ENCODE measurements at places on chromosomes 6 and 20.

DNA sequence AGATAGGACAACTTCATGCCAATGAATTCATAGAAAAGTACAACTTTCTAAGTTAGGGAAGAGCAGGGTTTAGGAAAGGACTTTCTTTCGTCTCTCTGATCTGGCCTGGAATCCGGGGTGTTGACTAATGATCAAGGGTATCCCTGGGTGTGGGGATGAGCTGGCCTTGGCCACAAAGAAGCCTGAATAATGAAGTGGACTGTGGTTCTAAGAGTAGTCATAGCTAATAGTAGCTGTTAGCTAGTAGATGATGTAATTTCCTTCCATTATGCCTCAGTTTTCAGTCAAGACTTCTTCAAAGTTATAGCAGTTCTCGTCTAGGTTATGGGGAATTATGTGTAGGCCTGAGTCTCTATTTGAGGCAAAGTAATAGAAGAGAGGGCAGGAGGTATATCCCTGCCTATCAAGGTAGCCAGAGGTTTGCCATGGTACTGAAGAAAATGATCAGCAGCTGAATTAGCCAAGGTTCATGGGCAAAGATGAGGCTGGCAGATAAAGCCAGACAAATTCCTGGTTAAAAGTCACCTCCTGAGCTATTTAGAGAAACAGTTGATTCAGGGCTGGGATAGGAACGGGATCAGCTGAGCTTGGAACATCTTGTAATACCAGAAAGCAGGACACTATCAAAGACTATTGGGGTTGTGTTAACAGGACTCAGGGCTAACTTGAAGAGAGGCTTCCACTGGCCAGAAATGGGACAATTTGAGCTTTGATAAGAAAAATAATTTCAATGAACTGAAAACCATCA lies 18.7 kb upstream of the TRPC4AP start:
- DNase-seq: no peak

DNA sequence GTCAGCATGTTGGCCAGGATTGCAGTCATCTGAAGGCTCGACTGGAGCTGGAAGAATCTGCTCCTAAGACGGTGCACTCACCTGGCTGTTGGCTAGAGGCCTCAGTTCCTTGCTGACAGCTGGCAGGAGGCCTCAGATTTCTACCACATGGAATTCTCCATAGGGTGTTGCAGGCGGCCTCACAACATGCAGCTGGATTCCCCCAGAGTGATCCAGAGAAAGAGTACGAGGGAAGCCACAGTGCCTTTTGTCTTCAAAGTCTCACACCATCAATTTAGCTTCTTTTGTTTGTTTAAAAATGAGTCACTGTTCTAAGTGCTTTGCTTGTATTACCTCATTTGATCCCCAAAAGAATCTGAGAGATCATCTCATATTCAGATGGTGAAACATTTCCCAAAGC lies 65.5 kb upstream of the FYN start:
- no peak for DNase-seq

DNA sequence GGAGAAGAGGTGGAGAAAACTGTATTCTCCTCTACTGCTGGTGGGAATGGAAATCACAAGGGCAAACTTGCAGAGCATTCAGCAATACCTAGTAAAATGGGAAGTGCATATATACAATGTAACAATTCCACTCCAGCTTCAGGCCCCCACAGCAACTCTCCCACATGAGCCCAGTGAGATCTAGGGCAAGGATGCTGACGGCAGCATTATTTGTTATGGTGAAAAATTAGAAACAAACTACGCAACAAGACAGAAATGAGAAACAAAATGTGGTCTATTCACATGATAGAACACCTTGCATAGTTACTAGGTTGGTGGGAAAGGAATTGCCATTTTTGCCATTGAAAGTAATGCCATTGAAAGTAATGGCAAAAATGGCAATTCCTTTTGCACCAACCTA lies 98.9 kb upstream of the SRSF6 start:
- no peak for DNase-seq

GRCh38 chr6:161166176-161166575 lies 107.7 kb downstream of the AGPAT4 start:
- no peak for DNase-seq

GRCh38 chr6:84119277-84119676 lies 85.7 kb downstream of the MRAP2 start:
- no peak for DNase-seq

GRCh38 chr6:31750411-31751022 lies 10.7 kb downstream of the MSH5 start:
- no peak for DNase-seq

- DNase-seq: no peak
Measured at GRCh38 chr6:151850479-151851003, 43.1 kb downstream of the ESR1 start.

- DNase-seq: no peak
Measured at GRCh38 chr6:114897536-114897935, 554.7 kb upstream of the HS3ST5 start.

GRCh38 chr6:161393839-161394364 lies 120.0 kb upstream of the AGPAT4 start:
- peak; percentile 61 for DNase-seq

GRCh38 chr20:59825944-59826759 lies 107.3 kb downstream of the SYCP2 start:
- no peak for DNase-seq

- no peak for DNase-seq
Measured at GRCh38 chr6:26613201-26613600, 16.4 kb downstream of the ABT1 start.

- DNase-seq: no peak
Measured at GRCh38 chr6:170053966-170054661, 236.8 kb downstream of the DLL1 start.

GRCh38 chr6:20719980-20720379 lies 185.7 kb downstream of the CDKAL1 start:
- no peak for DNase-seq

- DNase-seq: no peak
Measured at GRCh38 chr20:44447827-44448419, 27.8 kb upstream of the TTPAL start.

DNA sequence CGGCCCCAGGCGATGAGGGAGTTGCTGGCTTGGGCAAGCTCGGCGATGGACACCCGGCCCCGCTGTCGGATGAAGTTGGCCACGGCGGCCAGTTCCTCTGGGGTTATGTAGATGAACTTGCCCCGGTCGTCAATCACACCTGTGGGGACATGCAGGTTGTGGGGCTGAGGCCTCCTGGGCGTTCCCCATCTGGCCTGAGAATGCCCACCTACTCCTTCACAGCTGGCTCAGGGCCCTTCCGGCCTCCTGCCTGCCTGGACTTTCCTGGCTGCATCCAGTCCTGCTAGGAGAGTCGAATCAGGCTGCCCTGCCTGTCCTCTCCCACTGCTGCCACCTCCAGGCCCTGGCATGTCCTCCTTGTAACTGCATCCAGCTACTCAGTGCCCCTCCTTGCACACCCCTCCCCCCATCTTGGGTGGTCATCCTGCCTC lies 13.8 kb downstream of the DDRGK1 start:
- no peak for DNase-seq

DNA sequence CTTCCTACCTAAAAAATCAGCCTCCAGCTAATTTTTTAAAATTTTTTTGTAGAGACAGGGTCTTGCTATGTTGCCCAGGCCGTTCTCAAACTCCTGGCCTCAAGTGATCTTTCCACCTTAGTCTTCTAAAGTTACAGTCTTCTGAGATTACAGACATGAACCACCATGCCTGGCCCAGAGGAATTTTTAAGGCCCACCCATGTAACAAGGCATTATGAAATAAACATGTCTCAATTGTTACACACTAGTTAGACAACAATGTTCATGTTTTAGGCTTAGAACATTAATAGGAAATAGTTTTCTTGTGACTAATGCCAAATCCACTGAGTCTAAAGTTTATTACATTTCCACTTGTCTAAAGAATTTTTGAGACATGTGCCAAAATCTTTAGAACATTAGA lies 221.2 kb downstream of the LAMA2 start:
- no peak for DNase-seq

DNA sequence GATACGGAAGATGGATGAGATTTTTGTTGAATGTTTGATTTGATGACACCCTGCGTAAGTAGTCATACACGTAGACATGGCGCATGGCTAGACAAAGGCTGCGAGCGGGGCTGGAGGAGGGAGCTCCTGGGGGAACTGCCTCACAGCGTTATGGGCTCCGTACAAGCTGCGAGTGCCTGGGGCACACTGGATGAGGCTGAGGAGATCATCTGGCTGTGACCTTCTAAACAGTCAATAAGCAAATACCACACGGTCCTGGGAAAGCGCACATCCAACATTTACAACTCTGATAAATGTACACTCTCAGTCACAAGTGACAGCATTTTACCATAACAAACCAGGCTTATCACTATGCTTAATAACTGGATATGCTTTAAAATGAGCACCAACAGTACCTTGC lies 37.1 kb downstream of the SMLR1 start:
- no peak for DNase-seq

DNA sequence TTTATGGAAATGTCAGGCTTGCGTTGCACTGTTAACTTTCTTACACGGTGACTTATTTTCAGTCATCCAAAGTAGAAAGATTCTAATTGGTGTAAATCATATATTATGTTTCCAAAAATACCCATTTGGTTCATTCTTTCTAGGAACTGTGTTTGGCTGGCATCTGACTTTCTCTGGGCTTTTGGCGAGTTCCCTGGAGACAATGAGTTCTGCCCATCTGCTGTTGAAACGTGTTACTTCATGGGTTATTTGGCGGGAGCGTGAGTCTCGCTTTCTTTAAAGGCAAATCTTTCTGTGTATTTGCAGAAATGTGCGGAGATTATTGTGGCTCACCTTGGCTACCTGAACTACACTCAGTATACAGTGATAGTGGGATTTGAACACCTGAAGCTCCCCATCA lies 29.5 kb downstream of the TMEM181 start:
- no peak for DNase-seq

- DNase-seq: no peak
Measured at GRCh38 chr6:134261766-134262165, 56.1 kb downstream of the SGK1 start.

- DNase-seq: no peak
Measured at GRCh38 chr6:582370-582769, 74.5 kb downstream of the HUS1B start.

- no peak for DNase-seq
Measured at GRCh38 chr6:83431545-83432155, 799 bp upstream of the ME1 start.

DNA sequence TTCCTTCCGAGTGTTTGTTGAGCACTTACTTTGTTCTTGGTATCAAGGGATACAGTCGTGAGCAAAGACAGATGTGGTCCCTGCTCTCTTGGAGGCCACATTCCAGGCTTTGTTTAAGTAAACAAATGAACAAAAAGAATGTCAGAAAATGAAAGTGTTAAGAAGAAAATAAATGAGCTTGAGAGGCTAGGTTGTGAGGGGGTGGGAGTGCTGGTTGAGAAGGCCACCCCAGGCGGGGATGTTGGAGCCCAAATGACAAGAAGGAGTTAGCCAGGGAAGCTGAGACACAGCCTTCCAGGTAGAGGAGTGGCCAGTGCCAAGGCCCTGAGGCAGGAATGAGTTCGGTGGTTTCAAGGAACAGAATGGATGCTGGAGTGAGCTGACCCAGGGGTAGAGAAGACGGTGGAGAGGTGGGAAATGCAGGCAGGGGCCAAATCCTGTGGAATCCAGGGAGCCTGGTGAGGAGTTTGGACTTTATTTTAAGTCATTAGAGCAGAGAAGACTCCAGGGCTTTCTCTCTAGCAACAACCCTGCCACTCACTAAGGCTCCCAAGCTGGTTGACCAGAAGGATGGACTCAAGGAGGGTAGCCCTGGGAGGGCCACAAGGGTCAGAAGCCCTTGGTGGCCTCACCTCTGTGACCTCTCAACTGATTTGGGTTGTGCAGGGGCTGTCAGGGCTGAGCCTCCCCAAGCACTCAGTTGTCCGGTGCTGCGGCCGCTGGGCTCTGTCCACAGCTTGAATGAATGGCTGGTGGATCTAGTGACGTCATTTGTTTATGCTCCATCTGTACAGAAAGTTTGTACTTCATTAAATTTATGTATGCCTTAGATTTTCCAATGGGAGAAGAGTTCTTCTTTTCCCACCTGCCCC lies 66.0 kb upstream of the STX16 start:
- no peak for DNase-seq

- no peak for DNase-seq
Measured at GRCh38 chr6:125728739-125729138, 20.7 kb upstream of the HEY2 start.

DNA sequence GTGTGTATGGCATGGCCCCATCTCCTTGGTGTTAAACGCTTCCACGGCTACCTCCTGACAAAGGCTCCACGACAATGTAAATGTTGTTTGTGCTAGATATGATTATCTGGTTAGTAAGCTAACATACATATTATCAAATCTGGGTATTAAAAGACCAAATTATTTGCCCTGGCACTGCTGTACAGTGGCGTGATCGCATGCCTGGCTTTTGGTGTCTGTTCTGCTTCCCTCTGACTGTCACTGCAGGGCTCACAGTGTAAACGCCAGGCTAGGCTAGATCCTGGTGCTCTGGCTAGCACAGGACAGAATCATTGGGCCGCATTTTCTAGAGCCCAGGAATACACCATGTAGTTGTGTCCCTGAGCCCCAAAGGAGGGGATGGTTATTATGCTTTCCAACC lies 38.7 kb downstream of the CD164 start:
- DNase-seq: no peak

GRCh38 chr6:43939281-43940070 lies 169.5 kb downstream of the VEGFA start:
- no peak for DNase-seq

GRCh38 chr6:106066989-106067388 lies 19.1 kb upstream of the PRDM1 start:
- no peak for DNase-seq

- DNase-seq: no peak
Measured at GRCh38 chr20:49356676-49357075, 78.8 kb upstream of the ZNFX1 start.

GRCh38 chr6:169201985-169202384 lies 51.7 kb downstream of the THBS2 start:
- no peak for DNase-seq

DNA sequence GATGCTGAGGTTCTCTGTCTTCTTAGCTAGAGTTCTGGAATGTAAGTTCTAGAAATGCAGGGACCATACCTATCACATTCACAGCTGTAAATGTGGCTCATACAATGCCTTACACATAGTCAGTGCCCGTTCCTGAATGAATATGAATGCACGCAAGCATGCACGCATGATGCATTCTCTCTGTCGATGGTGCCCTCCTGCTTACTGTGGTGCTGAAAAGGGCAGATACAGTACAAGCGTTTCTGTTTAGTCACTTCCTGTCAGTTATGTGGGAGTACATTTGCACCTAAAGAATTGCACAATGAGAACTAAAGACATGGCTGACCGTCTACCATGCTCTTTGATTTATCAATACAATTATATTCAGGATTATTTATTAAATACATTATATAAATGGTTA lies 152.2 kb upstream of the SOX4 start:
- DNase-seq: no peak
